Lung (tissue), 17 donors: ENCODE measurements at places on chromosomes 4 and X. TPM values are rescaled to one million over a fixed set of nuclear protein-coding genes. Genes with fewer than 3 reads are reported as not detected.

DNA sequence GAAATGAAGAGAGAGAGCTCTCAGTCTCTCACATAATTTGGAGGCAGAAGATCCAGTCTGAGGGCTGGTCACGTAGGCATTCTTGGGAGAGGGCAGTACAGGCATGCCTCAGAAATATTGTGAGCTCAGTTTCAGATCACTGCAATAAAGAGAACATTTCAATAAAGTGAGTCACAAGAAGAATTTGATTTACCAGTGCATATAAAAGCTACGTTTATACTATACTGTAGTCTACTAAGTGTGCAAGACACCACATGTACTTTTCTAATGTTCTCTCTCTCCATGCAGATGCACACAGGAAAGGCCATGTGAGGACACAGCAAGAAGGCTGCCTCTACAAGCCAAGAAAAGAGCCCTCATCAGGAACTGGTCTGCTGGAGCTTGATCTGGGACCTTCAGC lies 583.5 kb upstream of the FAT1 start:
- DNase-seq, result no peak

DNA sequence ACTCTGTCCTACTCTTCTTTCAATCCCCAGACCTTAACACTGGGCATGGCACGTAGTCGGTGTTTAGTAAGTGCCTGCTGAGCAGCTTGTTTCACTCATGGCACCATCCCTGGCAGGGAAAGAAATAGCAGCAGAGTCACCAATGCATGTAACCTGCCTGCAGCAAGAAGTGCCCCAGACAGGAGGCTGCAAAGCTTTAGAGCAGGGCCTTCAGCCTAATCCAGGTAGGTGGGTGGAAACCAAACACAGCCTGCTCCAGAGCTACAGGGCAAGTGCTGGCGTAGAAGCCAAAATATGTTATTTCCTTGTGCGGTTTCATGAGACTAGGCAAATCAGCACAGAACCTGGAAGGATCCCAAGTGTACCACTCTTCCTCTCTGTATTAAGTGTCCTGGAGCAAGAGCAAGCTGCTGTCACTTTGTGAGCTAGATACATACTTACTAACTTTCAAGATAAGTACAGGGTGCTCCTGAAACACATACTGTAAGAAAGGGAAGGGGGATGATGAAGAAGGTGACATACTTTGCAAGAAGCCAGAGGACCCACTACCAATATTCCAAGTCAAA lies 5.5 kb downstream of the PROM1 start:
- peak; percentile 94 for DNase-seq

GRCh38 chr4:26375551-26375950 lies 54.7 kb downstream of the RBPJ start:
- no peak for DNase-seq

GRCh38 chr4:128461291-128462102 lies 173.9 kb upstream of the PGRMC2 start:
- DNase-seq, result no peak

- DNase-seq, result no peak
Measured at GRCh38 chrX:4994855-4995254, 1233.8 kb downstream of the NLGN4X start.

DNA sequence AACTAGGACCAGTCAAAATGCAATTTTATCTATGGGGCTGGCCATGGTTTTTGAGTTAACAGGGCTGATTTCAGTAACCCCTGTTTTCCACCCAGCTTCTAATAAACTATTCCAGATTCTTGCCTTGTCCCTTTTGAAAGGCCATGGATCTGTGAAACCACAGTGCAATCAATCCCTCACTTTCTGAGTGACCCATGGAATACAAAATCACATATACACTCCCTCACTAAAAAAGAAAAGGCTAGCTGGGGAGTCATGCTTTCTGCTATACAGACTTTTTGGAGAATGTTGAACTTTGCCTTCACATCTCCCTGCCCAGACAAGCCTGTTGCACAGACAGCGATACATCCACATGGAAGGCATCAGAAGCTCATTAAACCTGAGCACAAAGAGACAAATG lies 47.9 kb downstream of the MAD2L1 start:
- DNase-seq, result no peak

DNA sequence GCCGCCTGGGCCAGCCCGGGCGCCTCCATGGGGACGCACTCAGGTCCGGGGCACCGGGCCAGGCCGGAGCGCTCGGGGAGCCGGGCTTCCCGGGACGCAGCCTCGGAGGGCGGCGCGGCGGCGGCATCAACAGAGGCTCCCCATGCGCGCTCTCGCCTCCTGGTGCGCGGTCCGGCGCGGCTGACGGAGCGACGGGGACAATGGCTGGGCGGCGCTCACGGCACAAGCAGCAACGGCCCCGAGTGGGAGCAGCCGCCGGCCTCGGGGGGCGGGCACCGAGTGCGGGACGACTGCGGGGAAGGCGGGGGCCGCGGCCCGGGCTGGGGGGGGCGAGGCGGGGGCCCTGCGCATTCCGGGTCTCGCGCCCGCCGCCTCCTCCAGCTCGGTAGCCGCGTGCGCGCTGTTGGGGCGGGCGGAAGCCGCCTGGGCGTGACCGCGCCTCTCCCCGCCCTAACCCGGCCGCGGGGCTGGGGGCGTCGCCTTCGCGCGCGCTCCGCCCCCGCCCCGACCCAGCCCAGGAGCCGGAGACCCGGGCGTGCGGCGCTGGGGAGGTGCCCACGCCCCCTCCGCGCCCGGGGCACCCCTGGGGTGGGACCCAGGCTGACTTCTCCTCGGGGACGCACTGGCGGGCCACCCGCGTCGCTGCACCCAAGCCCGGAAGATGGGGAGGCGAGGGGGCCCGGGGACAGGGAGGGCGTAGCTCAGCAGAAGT lies at the start of gene PRKX:
Gene PRKX (minus strand): TSS at position 425 of the 712 bp plus-strand sequence. CDS start 396 bp downstream, at position 29.
- DNase-seq, result peak; percentile 80

DNA sequence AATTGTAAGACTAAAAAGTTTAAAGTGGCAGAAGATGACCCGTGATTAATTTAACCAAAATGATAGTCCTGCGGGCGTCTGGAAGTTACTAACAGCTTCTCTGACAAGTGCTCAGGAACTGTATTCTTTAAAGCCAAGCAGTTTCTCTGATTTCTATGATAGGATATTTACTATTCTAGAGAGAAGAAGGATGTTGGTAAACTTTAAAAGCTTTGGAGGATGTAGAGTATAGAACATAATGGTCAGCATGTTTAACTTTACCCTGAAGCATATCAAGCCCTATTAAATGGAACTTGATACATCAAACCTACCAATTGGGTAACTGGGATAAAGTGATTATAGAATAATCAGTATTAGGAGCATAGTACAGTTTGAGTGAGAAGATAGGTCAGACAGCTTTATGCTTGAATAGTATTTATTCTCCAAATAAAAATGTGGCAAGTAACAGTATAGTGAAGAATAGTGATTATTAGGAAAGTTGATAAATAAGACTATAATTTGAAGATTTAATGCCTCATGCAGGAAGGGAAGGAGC lies 1.8 kb downstream of the STIM2 start:
- DNase-seq, result peak; percentile 44

Gene MBTPS2
- polyA plus RNA-seq, result 7.1 TPM

Gene CT47B1
- not detected for polyA plus RNA-seq

Gene DRD5
- 0.02 TPM for polyA plus RNA-seq

Gene STPG2
- 0.10 TPM for polyA plus RNA-seq

Gene PAGE1
- polyA plus RNA-seq, result not detected

Gene DACH2
- not detected for polyA plus RNA-seq
